ENCODE measurements at places on chromosomes 12 and 14.
A peak's percentile ranks its signal among the peaks of the same experiment; 100 is the strongest.

DNA sequence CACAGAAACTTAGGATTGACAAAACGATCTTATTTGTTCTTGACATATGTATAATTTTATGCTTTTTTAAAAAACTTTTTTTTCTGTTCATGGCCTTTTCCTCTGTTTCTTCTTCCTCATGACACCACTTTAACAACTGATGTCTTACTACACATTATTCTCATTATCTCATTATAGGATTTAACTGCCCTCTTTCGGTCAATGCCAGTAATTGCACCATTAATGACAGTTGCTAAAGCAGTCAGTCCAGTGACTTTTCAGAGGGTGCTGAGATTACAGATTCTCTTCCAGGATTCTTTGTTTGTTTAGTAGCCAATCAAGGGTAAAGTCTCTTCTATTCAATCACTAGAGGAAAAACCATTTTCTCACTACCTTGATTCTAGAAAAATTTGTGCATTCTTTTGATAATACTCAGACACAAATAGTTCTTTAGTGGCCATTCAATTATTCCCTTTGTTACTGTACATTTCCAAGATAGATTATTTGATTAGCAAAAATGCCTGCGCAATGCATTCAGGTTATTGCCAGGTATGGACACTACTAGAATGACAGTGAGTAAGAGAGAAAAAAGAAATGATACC, 50.1 kb downstream of the KLRG1 start:
- peak; percentile 85 for DNase-seq

DNA sequence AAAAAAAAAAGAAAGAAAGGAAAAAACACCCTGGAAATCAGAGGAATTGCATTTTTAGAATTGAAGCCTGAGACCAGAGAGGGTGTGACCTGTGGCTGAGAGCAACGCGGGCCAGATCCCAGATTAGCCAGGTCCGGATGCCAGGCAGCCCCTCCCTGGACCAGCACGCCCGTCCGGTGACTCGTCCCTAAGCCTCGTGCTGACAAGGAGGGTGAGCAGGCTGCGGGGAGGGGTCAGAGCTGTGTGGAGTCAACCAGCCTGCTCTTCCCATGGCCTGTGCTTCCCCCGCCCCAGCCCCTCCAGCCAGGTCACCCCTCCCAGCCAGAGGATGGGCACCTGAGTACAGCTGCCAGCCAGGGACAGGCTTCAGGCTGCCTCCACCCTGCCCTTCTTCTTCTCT, 4.2 kb upstream of the KLC1 start:
- no peak for DNase-seq

DNA sequence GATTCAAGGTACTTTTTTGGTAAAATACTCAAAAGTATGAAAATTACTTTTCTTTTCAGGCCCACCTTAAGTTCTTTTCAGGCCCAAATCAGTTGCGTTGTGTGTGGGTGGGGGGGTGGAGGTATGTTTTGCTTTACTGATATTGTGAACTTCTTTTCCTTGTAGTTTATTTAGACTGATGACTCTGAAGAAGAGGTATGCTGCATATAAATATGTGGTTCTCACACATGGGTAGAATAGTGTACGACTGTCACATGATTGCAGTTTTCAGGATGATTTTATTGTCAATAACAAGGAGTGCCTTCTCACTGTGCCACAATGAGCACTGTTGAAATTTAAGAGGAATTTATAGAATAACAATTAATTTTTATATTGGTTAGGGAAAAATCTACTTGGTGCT, 166.6 kb upstream of the ATP2B1 start:
- no peak for DNase-seq

DNA sequence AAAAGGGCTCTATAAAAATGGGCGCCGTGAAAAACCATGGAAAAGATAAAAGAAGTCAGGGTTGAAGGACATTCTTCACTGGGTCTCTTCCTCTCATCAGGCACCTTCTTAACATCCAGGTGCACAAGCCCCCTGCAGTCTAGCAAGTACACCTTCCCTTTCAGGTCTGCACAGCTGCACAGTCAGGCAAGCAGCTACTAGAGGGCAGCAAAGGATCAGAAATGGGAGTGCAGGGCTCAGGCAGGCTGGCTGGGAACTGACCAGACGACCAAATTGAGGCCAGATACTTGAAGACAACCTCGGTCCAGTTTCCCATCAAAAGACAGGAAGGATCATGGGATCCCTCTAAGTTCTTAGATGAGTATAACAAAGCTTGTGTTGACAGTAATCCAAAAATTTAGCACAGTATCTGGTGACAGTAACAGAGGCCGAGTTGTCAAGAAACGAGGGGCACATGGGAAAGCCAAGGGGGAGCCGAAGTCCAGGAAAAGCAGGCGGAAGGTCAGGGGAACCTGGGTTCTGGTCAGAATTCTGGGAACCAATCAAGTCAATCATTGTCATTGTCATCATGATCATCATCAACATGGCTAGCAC, 10.1 kb upstream of the GRIP1 start:
- peak; percentile 17 for DNase-seq

- peak; percentile 56 for DNase-seq
Measured at GRCh38 chr12:50606675-50607375, 102.0 kb downstream of the DIP2B start.

DNA sequence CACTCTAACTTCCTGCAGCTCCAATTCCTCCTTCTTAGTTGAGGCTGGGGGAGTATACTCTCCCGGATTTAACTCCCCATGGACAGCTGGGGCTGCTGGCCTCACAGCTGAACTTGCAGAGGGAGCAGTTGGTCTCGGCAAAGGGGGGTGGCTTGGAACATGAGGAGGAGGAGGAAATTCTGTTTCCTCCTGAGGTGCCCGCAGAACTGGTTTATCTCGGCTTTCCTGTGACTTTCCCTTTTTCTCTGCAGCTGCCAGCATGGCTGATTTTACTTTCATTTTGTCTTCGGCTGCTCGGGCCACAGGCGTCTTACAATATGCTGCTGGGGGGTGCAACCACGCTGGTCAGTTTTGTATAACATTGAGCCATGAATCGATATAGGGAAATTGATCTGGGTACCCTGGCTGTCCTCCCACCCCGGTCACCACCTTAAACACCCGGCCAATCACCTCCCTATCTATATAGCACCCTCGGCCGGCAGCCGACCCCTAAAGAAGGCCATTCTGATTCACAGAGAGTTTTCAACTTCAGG, 1317.6 kb downstream of the TMEM121 start:
- peak; percentile 28 for DNase-seq

DNA sequence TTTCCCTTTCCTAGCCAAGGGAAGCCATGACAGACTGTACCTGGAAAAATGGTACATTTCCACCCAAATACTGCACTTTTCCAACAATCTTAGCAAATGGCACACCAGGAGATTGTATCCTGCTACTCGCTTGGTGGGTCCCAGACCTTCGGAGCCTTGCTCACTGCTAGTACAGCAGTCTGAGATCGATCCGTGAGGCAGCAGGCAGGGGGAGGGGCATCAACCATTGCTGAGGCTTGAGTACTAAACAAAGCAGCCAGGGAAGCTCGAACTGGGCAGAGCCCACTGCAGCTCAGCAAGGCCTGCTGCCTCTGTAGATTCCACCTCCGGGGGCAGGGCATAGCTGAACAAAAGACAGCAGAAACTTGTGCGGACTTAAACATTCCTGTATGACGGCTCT, 218.8 kb downstream of the LRIG3 start:
- DNase-seq = no peak

- no peak for DNase-seq
Measured at GRCh38 chr12:110370732-110371231, 32.7 kb downstream of the ANAPC7 start.

DNA sequence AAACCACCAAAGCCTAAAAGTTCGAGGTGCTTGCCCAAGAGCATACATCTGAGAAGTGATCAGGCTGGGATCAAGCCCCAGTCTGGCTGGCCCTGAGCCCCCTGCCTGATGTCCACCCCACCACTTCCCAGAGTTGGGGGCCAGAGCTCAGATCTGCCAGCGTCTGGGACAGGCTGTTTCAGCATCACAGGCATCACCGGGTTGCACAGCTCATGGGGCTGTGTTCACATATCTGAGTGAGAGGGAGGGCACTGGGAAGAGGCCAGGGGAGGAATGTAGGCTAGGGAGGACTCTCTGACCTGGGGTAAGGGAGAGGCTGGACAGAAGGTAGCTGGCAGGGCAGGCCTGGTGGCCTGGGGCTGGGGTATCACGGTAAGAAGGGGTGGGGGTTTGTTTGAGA, 6.0 kb downstream of the TGM1 start:
- DNase-seq = no peak

- peak; percentile 2 for DNase-seq
Measured at GRCh38 chr12:31362115-31362758, 36.3 kb upstream of the SINHCAF start.

DNA sequence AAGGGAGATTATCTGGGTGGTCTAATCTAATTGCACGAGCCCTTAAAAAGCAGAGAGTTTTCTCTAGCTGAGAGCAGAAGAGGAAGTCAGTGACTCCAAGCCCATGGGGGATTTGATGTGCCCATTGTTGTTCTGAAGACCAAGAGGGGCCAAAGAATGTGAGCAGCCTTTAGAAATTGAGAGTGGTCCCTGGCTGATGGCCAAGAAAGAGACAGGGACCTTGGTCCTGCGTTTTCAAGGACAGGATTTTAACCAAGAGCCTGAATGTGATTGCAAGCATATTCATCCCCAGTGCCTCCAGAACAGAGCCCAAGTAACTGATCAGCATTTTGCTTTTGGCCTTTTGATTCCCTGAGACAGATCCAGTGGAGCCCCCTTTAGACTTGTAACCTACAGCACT, 1353.9 kb downstream of the AACS start:
- no peak for DNase-seq

GRCh38 chr12:99386907-99387306, 260.6 kb upstream of the GARIN6 start:
- DNase-seq = no peak

DNA sequence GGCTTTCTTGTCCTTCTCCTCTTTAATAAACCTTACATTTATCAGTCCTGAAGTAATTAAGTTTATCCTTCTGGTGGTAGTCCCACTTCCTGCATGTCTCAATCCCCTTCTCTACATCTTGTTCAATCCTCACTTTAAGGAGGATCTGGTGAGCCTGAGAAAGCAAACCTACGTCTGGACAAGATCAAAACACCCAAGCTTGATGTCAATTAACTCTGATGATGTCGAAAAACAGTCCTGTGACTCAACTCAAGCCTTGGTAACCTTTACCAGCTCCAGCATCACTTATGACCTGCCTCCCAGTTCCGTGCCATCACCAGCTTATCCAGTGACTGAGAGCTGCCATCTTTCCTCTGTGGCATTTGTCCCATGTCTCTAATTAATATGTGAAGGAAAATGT, 79.3 kb downstream of the ZFC3H1 start:
- DNase-seq = no peak

DNA sequence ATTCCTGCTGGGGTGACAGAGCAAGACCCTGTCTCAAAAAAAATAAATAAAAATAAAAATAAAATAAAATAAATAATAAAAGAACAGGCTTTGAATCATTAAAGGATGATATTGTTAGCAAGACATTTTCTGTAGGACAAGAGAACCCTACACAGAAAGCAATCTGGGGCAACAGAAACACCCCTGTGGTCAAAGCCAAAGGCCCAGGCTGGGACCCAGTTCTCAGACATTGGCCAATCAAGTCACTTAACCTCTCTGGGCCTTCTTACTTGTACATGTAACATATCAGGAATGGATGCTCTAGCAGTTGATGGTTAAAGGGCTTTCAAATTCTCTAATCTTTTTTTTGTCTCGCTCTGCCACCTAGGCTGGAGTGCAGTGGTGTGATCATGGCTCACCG, 35.5 kb upstream of the TESC start:
- no peak for DNase-seq

GRCh38 chr12:78403681-78404080, 460.9 kb upstream of the SYT1 start:
- no peak for DNase-seq

GRCh38 chr12:52870361-52871290, 21.8 kb upstream of the KRT78 start:
- DNase-seq = peak; percentile 51

- DNase-seq = no peak
Measured at GRCh38 chr12:72084061-72084460, 145.4 kb downstream of the TPH2 start.

- DNase-seq = peak; percentile 67
Measured at GRCh38 chr14:73786636-73787485, 64.8 kb upstream of the PTGR2 start.

- DNase-seq = peak; percentile 34
Measured at GRCh38 chr12:69388371-69388770, 28.8 kb downstream of the YEATS4 start.

GRCh38 chr12:54162741-54163140, 26.0 kb downstream of the SMUG1 start:
- DNase-seq = no peak

DNA sequence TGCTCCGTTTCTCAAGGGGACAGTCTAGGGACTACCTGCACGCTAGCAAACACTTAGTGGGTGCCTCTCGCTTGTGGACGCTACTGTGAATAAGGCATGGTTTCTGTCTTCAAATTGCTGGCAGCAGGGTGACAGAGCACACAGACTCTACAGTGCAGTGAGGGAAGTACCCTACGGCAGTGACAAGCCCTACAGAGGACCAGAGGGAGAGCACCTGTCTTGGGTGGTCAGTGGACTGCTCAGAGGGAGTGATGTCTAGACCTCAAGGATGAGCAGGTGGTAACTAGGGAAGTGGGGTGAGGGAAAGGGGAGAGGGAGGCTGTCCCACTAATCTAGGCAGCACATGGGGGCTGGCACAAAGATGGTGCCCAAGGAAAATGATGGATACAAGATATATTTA, 160.5 kb downstream of the RBM19 start:
- DNase-seq = no peak

GRCh38 chr14:68924186-68925158, 54.6 kb downstream of the ACTN1 start:
- DNase-seq = no peak

- no peak for DNase-seq
Measured at GRCh38 chr14:69959136-69959535, 79.9 kb downstream of the SMOC1 start.

DNA sequence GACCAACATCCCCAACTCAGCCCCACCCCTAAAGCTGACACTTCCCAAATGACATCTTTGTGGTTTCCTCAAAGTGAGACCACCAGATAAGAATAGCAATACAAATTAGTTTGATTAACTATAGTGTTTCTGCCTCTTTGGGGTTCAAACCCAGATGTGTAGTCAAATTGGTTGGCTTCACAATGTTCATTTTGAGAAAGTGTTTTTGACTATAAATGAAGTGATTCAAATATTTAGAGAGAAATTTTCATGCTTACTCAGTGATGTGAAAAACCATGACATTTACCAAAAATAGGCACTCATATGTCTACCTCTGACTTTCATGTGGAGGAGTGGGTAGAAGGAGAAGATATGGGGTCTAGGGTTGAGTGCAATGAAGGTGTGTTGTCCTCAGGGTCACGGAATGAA, 218.4 kb downstream of the BCAT1 start:
- DNase-seq = no peak

DNA sequence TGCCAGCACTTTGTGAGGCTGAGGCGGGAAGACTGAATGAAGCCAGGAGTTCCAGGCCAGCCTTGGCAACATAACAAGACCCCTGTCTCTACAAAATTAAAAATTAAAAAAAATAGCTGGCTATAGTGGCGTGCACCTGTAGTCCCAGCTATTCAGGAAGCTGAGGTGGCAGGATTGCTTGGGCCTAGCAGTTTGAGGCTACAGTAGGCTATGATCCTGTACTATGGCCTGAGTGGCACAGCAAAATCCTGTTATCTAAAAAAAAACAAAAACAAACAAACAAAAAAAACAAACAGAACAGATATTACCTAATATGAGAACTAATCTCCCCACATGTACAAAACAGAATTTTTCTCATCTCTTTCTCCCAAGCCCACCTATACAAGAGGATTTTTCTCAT, 15.7 kb downstream of the TMEM116 start:
- DNase-seq = no peak

All from inflammatory macrophage (primary cell).